Activated T-helper 1 cell treated with anti-CD3 and anti-CD28 coated beads, Interleukin-12 subunit alpha, Interleukin-12 subunit beta, Interleukin-2, Interleukin-4 antibody, amounts not matched to agents 30 ng/mL and 10 ng/mL and 1 ng/mL, durations not matched to agents 14 hours and 24 hours and 36 hours (primary cell): ENCODE measurements at places on chromosomes 4 and X.

DNA sequence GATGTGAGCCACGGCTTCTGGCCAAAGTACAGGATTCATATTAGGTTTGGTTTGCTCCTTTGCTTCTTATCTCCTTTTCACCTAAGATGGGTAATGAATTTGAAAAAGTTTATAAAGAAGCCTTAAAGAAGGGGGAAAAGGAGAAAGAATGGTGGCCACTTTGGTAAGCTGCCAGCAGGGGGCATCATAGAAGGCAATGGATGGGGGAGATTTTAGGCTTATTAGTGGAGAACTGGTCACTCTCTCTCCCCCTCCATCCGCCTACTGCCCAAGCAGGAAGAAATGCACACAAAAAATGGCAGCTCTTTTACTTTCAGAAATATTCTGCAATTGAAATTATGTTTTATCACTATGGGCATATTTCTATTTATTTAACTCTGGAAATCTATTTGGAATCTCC lies 32.0 kb downstream of the SPARCL1 start:
- H3K27me3 ChIP-seq: no peaks in the 10 kb centered on the region
- no peaks in the 10 kb centered on the region for H3K36me3 ChIP-seq
- no peak overlapping the region for H3K4me3 ChIP-seq
- no peak for DNase-seq
- no peak overlapping the region for H3K27ac ChIP-seq

GRCh38 chr4:5168891-5169290 lies 117.6 kb downstream of the STK32B start:
- H3K4me1 ChIP-seq: no peaks in the 10 kb centered on the region
- DNase-seq: no peak
- H3K4me3 ChIP-seq: no peak overlapping the region
- H3K36me3 ChIP-seq: no peaks in the 10 kb centered on the region

GRCh38 chrX:107102980-107103379 lies 15.6 kb downstream of the RBM41 start:
- no peak for DNase-seq
- no peak overlapping the region for H3K4me3 ChIP-seq
- peaks cover 31% of the 10 kb centered on the region for H3K36me3 ChIP-seq

- H3K27me3 ChIP-seq: no peaks in the 10 kb centered on the region
- no peak for DNase-seq
- H3K36me3 ChIP-seq: no peaks in the 10 kb centered on the region
Measured at GRCh38 chr4:94621491-94622080, 136.2 kb upstream of the BMPR1B start.

GRCh38 chr4:16202598-16202997 lies 23.7 kb downstream of the TAPT1 start:
- H3K4me1 ChIP-seq: peaks cover 34% of the 10 kb centered on the region
- H3K4me3 ChIP-seq: no peak overlapping the region

- DNase-seq: no peak
- peaks cover 14% of the 10 kb centered on the region for H3K27me3 ChIP-seq
- H3K36me3 ChIP-seq: no peaks in the 10 kb centered on the region
- H3K4me3 ChIP-seq: no peak overlapping the region
Measured at GRCh38 chr4:687971-688853, 739 bp downstream of the SLC49A3 start.

DNA sequence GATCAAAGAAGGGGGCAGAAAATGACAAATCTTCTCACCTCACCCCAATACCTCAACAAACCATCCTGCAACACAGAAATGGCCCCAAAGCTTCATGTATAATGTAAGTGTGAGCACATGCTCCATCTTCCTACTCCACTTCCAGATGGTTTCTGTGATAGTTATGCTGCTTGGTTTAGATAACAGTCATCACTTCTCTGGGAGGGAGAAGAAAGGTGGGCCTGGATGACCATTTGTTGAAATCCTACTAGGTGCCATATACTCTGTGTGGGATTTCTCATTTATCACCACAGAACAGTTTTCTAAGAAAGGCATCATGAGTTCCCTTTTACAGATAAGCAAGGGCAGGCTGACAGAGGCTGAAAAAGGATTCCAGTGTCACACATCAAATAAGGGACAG lies 31.3 kb upstream of the NXF3 start:
- no peaks in the 10 kb centered on the region for H3K36me3 ChIP-seq
- H3K27ac ChIP-seq: no peak overlapping the region
- no peak overlapping the region for H3K4me3 ChIP-seq
- no peaks in the 10 kb centered on the region for H3K27me3 ChIP-seq

- no peaks in the 10 kb centered on the region for H3K4me1 ChIP-seq
- DNase-seq: no peak
- peaks cover 3% of the 10 kb centered on the region for H3K27me3 ChIP-seq
- no peak overlapping the region for H3K4me3 ChIP-seq
Measured at GRCh38 chrX:44770121-44770520, 73.7 kb upstream of the DUSP21 start.

DNA sequence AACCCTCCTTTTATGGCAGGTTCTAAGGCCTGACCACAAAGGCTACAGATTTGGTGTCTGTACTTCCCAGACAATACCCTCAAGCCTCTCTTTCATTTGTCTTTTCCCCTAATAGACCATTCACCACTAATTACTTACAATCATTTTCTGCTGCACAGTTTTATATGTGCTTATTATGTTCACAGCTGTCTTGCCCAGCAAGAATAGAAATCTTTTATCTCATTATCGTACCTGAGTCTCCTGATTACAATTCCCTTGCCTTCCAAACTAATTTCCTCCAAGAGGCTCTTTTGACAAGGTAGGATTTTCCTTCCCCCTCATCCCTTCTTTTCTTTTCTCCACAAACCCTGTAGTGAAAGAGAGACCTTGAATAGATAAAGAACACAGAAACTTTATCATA lies 352.5 kb upstream of the FMR1 start:
- H3K36me3 ChIP-seq: no peaks in the 10 kb centered on the region
- DNase-seq: no peak
- H3K4me1 ChIP-seq: no peaks in the 10 kb centered on the region
- no peaks in the 10 kb centered on the region for H3K27me3 ChIP-seq
- H3K27ac ChIP-seq: no peak overlapping the region

DNA sequence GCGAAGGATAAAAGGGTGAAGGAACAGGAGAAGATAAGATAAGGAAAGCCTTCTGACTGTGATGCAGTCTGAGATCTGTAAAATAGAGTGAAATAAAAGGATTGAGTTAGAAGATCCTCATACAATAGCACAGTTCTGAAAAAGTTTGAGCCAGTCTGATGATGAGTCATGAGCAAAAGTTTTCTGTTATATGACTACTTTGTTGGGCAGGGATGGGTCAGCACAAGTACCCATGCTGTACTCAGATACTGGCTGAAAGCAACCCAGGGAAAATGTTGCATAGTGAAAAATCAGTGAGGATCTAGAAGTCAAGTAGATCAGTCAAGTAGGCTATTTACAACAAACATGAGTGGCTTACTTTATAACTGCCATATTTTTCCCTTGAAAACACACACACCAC lies 253.5 kb downstream of the PCDH10 start:
- no peak for DNase-seq
- no peak overlapping the region for H3K27ac ChIP-seq
- no peak overlapping the region for H3K4me3 ChIP-seq
- H3K27me3 ChIP-seq: no peaks in the 10 kb centered on the region
- no peaks in the 10 kb centered on the region for H3K4me1 ChIP-seq
- H3K36me3 ChIP-seq: no peaks in the 10 kb centered on the region

DNA sequence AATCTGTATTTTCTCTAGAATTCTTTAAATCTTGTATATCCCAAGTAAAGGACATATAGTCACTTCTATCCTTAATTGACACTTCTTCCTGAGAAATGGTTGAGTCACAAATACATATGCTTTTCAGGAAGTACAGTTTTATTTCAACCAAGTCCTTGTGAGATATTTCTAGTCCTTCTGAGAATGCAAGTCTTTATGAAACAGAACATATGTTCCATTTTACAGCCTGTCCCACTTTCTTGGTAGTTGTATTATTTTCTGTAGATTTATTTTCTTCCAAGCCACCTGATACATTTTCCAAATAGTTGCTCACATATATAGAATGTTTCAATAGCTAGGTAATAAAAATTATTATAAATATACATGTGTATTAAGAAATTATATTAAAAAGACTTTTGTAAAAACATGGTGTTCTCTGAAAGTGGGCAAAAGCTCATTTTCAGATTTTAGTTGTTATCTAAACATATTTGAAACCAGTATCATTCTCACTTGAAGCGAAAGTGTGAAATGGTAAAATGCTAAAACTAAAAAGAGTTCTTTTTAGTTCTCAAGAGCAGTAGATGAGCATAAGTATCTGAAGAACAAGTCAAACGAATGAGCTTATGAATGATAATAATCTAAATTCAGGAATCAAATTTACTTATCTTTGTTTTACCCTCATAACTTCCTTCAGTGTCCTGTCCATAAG lies 468.0 kb downstream of the EPHA5 start:
- DNase-seq: no peak
- H3K36me3 ChIP-seq: no peaks in the 10 kb centered on the region
- no peak overlapping the region for H3K4me3 ChIP-seq
- no peaks in the 10 kb centered on the region for H3K27me3 ChIP-seq
- H3K27ac ChIP-seq: no peak overlapping the region
- no peaks in the 10 kb centered on the region for H3K4me1 ChIP-seq

DNA sequence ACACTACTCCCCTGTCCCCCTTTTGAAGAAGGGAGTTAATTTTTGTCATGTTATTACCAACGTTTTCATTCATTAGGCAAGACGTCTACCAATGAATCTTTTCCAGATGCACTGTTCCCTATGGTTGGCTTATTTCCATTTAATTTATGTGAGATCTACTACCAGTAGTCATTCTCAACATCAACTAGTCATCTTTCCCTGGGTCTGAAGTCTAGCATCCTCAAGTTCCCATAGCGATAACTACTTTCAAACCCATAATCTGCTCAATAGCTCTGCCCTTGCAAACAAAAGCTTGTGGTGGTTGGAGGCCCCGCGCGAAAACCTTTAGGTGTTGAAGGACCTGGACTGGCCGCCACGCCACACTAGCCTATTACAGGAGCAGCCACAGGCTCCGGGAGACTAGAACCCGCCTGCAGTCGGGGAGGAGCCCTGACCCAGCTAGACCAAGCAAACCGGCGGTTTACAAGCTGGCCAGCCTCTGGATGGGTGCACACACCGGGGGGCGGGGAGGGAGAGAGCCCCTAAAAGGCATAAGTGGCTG lies 746 bp downstream of the PPAT start:
- H3K27ac ChIP-seq: peak overlapping the region; percentile 99
- peaks cover 19% of the 10 kb centered on the region for H3K36me3 ChIP-seq
- peaks cover 3% of the 10 kb centered on the region for H3K27me3 ChIP-seq

GRCh38 chrX:156001667-156002021 lies 4.1 kb downstream of the IL9R start:
- H3K27ac ChIP-seq: peak overlapping the region; percentile 57
- DNase-seq: no peak
- peaks cover 70% of the 10 kb centered on the region for H3K4me1 ChIP-seq

DNA sequence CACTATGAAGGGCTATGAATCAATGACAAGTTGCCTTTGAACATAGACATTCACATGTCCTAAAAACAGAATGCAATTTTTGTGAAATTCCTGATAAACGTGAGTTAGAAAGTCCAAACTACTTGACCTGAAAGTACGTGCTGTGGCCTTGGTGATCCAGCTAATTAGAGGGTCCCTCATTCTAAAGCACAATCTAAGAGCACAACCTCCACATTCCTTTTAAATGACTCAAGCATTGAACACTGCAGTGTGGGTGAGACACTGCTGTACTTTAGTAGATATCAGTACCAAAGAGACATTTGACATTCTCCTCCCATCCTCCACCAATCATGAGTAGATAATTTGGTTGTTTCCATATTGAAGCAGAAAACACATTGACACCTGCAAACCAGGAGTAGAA lies 73.5 kb downstream of the FAM47B start:
- no peak overlapping the region for H3K4me3 ChIP-seq
- no peaks in the 10 kb centered on the region for H3K4me1 ChIP-seq
- no peak for DNase-seq
- no peak overlapping the region for H3K27ac ChIP-seq

DNA sequence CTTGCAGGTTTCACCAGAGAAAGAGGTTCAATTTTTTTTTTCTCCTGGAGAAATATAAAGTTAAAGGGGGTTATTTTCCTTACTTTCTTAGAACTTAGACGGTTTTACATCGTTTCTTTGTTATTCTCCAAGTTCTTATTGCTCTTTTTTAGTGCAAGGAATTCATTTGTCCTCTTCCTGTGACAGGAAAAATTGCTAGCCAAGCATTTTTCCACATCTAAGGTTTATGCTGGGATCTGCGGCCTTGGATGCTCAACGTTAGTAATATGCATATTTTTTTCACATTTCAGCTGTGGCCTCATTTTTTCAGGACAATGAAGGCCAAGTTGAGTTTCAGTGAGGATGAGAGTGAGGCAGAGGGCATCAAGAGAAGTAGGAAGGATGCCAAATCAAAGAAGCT lies 948.9 kb downstream of the PCDH19 start:
- no peaks in the 10 kb centered on the region for H3K4me1 ChIP-seq
- no peak overlapping the region for H3K4me3 ChIP-seq
- no peak for DNase-seq
- no peak overlapping the region for H3K27ac ChIP-seq
- no peaks in the 10 kb centered on the region for H3K36me3 ChIP-seq
- no peaks in the 10 kb centered on the region for H3K27me3 ChIP-seq

GRCh38 chrX:103904301-103904700 lies 58.1 kb upstream of the TMSB15B start:
- no peaks in the 10 kb centered on the region for H3K27me3 ChIP-seq
- DNase-seq: no peak
- H3K36me3 ChIP-seq: no peaks in the 10 kb centered on the region
- H3K27ac ChIP-seq: no peak overlapping the region

GRCh38 chr4:25859429-25860148 lies 3.2 kb downstream of the SEL1L3 start:
- peak overlapping the region; percentile 88 for H3K27ac ChIP-seq
- DNase-seq: peak; percentile 25
- H3K4me1 ChIP-seq: peaks cover 70% of the 10 kb centered on the region
- H3K4me3 ChIP-seq: peak overlapping the region; percentile 99
- peaks cover 13% of the 10 kb centered on the region for H3K36me3 ChIP-seq

DNA sequence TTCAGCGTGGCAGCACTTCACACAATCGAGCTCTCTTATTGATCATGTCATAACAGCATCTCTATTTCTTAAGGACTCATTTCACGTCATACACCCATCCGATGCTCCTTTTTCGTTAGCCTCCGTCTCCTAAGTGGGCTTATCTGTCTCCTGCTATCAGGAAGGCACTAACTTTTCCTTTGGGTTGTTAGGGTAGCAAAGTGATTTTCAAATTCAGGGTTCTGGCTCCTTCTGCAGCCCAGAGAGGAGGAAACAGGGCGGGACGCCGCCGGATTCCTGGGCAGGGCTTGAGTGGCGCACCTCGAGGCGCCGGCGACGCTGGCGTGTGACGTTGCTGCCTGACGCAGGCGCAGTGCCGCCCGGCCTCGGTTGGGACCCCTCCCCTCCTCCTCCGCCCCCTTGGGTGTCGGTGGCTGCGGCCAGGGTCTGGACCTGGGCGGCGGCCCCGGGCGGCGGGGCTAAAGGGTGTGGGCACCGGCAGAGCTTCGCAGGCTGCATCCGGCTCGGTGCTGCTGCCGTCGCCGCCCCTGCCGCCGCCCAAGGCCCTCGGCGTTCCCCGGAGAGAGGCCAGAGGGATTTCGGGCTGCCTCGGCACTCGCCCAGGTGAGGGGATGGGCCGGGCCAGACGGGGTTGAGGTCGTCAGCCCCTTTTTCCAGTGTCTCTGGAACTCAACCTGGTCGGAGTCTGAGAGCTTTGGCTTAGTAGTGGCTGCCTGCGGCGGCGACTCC lies at the start of gene BLTP1:
Gene BLTP1 (plus strand): TSS at position 350 of the 729 bp plus-strand sequence. CDS start 18,317 bp downstream, outside the sequence.
- DNase-seq: peak; percentile 89
- H3K4me3 ChIP-seq: peak within 1 kb of the TSS; percentile 97
- peaks cover 61% of the 10 kb centered on the region for H3K4me1 ChIP-seq
- H3K36me3 ChIP-seq: peaks cover 20% of the 10 kb centered on the region
- no peaks in the 10 kb centered on the region for H3K27me3 ChIP-seq

- no peak overlapping the region for H3K4me3 ChIP-seq
- H3K27ac ChIP-seq: no peak overlapping the region
- peaks cover 1% of the 10 kb centered on the region for H3K4me1 ChIP-seq
- H3K27me3 ChIP-seq: peaks cover under 1% of the 10 kb centered on the region
Measured at GRCh38 chrX:37817176-37817575, 30.2 kb downstream of the DYNLT3 start.
